Hepatocyte (in vitro differentiated cells): ENCODE measurements at places on chromosomes 7 and 10.

- DNase-seq, result no peak
Observed at GRCh38 chr10:28721318-28721951, 44.1 kb downstream of the BAMBI start.

DNA sequence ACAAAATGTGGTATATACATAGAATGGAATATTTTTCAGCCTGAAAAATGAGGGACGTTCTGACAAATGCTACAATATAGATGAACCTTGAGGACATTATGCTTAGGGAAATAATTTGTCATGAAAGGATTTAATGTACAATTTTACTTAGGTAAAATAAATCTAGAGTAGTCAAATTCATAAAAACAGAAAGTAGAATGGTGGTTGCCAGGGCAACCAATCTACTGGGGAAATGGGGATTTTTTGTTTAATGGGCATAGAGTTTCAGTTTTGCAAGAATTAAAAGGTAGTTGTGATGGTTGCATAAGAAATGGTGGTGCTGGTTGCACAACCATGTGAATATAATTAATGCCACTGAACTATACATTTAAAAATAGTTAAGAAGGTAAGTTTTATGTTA lies 296.0 kb upstream of the SP4 start:
- no peak for DNase-seq

DNA sequence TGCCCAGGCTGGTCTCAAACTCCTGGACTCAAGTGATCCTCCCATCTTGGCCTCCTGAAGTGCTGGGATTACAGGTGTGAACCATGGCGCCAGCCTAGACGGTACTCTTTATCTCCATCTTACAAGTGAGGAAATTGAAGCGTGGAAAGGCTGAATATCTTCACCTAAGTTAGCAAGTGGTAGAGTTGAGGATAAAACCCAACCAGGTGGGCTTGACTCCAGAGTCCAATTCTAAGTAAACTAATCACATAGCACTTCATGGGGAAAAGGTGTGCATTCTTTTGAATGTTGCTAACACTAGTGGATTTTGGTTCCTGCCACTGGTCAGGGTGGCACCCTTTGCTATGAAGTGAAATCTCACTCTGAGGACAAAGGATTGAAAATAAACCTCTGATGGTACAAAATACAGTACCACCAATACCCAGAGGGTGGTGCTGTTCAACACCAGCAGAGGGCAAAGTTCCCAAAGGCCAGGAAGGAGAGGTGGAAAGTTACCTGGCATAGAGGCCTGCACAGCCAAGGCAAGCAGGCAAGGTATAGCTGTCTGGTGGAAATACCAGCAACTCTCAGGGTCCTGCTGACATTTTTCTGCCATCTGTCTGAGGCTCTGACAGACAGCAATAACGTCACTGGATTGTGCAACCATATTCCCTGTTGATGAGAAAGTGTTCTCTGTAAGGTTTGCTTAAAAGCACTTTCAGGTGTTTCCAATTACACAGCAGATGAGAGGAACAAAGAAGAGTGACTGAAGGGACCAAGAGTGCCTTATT lies 17.6 kb downstream of the ZDHHC16 start:
- DNase-seq, result peak; percentile 80

- no peak for DNase-seq
Observed at GRCh38 chr7:75727881-75728593, 10.7 kb downstream of the HIP1 start.
